ENCODE measurements at places on chromosomes 2 and 18.

GRCh38 chr2:29334706-29335105 is 219.5 kb downstream of the CLIP4 start:
- no peak for DNase-seq

DNA sequence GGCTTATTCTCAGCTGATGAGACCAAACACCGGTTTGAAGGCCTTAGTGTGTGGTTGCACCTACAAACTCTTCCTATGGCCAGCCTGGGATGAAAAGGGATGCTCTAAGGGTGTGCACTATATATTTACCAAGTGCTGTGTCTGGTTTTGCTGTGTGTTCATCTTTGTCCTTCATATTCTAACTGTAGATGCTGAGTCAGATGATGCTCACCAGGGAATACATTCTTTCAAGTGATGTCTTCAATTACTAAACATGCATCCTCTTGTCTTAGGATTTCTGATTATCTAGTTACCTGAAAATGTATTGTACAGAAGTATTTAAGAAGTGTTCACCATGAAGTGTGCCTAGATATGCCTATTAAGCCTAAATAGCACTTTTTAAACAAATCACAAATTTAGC is 1111.6 kb upstream of the ZEB2 start:
- no peak for DNase-seq

GRCh38 chr2:79159030-79159429 is 523 bp downstream of the REG3A start:
- no peak for DNase-seq

GRCh38 chr18:57505231-57505630 is 70.1 kb downstream of the ONECUT2 start:
- DNase-seq: no peak

DNA sequence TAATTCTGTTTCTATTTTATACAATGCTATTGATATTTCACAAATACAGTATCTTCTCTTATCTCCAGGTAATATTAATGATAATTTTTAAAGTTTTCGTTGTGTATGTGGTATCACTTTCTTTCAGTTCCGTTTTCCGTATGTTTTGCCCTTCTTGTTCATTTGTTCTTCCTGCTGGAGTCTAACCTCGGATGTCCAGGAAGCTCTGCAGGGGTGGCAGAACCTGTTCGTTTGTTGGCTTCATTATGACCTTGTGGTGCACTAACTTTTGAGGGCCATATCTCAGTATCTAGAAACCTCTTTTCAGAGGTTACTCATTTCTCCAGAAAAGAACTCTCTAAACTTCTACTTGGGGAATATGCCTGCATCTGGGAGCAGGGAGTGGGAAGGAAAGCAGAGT is 134.5 kb downstream of the NBAS start:
- no peak for DNase-seq

DNA sequence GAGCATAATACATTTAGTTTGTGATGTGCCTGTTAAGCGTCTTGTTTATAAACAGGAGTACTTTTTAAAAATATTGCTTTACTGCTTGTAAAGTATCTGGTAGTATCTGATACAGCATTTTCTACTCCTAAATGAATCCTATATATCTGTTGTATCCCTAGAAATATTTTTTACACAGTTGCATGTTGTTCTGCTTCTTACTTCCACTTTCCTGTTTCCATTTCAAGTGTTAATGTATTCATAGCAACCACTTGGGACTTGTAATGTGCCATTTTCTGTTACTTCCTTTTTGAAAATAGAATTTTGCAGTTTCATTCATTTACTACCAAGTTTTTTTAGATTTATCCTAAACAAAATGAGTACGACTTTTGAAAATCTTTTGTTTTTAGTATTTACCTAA is 24.9 kb downstream of the CCNT2 start:
- no peak for DNase-seq

GRCh38 chr2:165016772-165017411 is 61.6 kb upstream of the SLC38A11 start:
- peak; percentile 33 for DNase-seq

- DNase-seq: no peak
Observed at GRCh38 chr2:229344151-229344551, 73.1 kb upstream of the PID1 start.

GRCh38 chr2:2837746-2838547 is 506.9 kb upstream of the MYT1L start:
- no peak for DNase-seq

GRCh38 chr2:58138396-58139030 is 91.9 kb downstream of the VRK2 start:
- no peak for DNase-seq

- DNase-seq: peak; percentile 72
Observed at GRCh38 chr2:190216829-190217228, 102.8 kb downstream of the HIBCH start.

GRCh38 chr2:200418399-200418798 is 91.5 kb downstream of the KCTD18 start:
- DNase-seq: no peak
